Stimulated activated CD8-positive, alpha-beta memory T cell treated with anti-CD3 and anti-CD28 coated beads, Interleukin-7, amount 100 ng/mL, for 24 hours (primary cell): ENCODE measurements at places on chromosomes 7 and 10.

DNA sequence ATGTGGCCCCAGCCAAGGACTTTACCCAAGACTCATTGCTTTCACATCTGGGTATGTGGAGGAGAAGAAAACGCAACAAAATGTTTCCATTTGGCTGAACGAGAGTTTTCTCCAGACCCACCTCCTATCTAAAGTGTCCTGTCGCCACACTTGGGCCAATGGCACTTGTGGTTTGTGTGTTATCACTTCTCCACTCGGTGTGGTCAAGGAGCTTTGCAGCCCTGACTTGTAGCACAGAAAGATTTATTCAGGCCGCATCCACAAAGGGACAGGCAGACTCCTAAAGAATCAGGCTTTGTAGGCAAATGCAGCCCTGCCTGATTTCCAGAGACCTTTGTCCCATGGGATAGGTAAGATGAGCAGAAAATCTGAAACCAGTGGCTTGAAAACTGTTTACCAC, 12.8 kb upstream of the LRRC4 start:
- no peak for DNase-seq

DNA sequence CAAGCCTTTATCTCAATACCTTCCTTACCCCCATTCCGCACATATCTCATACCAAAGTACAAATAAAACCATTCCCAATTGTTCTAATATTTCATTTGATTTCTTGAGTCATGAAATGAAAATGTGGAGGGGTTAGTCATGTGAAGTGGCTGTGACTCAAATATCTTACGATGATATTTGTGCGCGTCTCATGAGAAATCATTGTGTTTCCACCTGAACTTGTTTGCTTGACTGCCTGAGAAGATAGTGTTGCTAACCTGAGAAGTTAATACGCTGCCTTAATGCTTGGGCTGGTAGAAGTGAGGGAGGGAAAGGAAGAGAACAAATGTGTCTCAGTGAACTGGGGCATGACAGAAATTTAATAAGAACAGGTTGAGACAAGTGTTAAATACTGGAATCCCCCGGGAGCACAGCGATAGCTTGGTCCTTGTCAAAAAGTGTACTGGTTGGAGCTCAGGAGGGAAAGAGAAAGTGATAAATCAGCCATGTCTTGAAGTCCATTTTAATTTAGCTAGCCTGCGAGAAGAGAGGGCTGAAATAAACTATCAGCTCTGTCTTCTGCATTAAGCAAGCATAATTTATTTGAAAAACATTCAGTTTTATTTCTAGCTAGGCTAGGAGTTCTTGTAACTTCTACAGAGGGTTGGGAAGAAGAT, 7.2 kb upstream of the EPHA1 start:
- no peak for DNase-seq

DNA sequence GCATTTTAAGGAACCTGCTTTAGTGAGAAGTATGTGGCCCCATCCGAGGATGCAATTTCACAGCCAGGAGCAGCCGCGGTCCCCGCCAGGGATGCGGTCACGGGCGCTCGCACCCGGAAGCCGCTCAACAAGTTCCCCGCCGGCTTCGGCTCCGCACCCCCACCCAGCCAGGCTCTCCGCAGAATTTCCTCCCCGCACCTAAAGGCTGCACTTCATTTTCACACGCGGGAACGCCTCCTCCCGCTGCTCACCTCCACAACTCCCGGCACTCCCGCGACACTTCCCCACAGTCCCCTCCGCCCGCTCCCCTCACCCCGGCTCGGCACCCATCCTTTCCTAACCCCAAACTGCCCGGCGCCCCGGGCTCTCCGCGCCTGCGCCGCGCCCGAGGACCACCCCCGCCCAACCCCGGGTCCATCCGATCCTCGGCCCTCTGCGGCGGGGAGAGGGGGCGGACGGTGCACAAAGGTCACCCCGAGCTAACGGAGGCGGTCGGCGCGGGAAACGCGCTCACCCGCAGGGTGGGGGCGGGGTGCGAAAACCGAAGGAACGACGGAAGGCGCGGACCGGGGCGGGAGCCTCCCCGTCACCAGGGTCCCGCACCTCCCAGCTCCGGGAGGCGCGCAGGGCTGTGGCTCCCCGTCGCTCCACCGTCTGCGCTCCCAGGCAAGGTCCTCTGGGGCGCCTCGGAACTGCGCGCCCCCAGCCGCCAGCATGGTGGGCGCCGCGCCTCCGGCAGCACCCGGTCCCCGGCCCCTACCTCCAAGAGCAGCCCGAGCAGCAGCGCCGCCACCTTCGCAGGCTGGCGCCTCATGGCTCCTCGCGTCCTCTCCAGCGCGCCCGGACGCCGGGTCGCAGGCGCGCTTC, 558 bp downstream of the VOPP1 start:
- DNase-seq: no peak

- DNase-seq: no peak
Observed at GRCh38 chr10:33235951-33236350, 98.5 kb downstream of the NRP1 start.

GRCh38 chr7:102992509-102992937, 79.7 kb downstream of the LRRC17 start:
- no peak for DNase-seq

DNA sequence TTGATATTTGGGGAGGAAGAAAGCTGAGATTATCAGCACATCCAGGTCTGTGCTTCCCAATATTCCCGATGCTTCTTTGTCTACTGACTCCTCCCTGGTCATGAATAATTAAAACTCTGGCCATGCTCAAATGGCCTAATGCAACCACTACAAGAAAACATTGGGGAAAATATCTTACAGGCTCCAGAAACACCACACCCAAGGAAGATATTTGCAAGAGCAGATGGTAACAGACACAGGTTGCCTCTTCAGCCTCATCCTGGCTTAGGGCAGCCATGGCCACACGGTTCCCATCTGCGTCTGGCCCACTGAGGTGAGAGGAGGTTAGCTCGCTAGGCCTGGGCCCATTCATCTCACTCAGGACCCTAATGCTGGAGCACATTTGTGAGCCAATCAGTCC, 108.4 kb upstream of the SDK1 start:
- DNase-seq: no peak

DNA sequence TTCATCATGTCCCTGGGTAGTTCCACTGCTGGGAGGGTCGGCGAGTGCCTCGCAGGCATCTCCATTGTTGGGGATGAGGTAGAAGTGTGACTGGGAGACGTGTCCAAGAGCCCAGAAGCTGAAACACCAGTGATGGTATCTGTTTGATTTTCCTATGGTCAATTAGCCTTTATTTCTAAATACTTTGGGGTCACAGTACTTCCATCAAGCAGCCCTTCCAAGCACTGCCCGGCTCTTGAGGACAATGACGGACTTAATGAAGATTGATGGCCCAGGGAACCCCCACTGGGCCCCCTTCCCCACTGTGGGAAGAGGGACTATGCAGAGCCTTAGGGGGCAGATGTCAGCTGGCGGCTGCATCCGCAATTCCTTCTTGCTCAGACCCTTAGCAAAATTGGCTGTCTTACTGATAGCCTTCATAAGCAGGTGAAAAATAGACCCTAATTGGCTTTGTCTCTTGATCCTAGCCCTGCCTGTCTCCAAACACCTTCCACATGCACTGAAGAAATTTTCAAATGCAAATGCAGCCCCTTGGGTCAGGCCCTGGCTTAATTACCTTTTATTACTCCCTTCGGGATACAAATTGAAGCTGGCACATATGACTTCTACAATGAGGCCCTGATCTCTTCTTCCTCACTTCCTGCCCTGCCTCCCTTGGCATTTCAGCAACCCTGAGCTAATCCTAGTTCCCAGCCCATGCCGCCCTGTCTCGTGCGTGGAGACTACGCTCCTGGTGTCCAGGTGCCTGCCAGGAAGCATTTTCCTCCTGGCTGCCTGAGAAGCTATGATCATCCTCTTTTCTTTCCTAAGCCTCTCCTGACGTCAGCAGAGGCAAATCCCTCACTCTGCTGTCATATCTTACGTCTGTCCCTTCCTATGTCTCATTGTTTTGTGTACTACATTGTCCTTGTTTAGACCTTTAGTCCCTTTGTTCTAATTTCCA, 124.5 kb upstream of the GDF10 start:
- DNase-seq: no peak
